Endothelial cell (in vitro differentiated cells): ENCODE measurements at places on chromosomes 4 and X. TPM values are rescaled to one million over a fixed set of nuclear protein-coding genes. Genes with fewer than 3 reads are reported as not detected.

The PASD1 gene
- total RNA-seq, result not detected

GRCh38 chrX:40420899-40421729, 159.7 kb upstream of the ATP6AP2 start:
- no peak overlapping the region for H3K4me3 ChIP-seq
- H3K4me1 ChIP-seq, result peaks cover 2% of the 10 kb centered on the region
- no peak for DNase-seq

- no peak overlapping the region for H3K27ac ChIP-seq
- peaks cover 31% of the 10 kb centered on the region for H3K36me3 ChIP-seq
- no peak overlapping the region for H3K4me3 ChIP-seq
- peaks cover 27% of the 10 kb centered on the region for H3K27me3 ChIP-seq
- H3K4me1 ChIP-seq, result peaks cover 37% of the 10 kb centered on the region
These were observed 4.9 kb downstream of the PRDM8 start for GRCh38 chr4:80202190-80202711.

DNA sequence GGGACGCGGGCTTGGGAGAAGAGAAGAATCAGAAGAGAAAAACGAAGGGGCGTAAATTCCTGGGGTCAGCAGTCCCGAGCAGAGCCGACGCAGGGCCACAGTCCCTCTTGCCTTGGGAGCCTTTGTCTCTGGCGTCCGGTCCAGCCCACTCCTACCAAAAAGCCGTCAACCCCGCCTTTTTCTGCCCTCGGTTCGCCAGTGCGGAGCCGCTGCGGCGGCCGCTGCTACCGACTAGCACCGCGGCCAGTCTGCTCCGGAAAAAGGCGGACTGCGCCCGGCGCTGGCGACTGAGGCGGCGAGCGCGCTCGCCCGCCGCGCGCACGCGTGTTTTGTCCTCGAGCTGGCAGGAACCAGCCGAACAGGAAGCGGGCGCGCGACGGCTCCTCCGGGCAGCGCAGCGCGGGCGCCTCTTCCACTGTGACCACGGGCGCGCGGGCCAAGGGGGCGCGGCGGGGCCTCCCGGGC, 502 bp downstream of the HNRNPDL start:
- peak overlapping the region; percentile 94 for H3K27ac ChIP-seq
- H3K4me3 ChIP-seq, result peak overlapping the region; percentile 99
- H3K36me3 ChIP-seq, result peaks cover 38% of the 10 kb centered on the region
- no peak for DNase-seq

DNA sequence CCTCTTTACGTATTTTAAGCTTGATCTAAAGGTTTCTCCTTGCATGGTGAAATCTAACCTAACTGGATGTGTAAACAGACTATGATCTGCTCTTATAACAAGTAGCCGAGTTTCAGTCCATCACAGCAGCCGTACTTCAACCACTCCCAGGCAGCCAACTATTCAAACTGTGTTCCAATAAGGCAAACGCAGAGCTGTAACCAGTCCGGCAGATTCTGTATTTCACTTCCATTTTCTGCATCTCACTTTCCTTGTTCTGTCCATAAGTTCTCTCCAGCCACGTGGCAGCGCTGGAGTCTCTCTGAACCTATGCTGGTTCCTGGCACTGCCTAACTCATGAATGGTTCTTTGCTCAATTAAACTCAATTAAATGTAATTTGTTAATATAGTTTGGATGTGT, 132.6 kb downstream of the FHDC1 start:
- peaks cover 10% of the 10 kb centered on the region for H3K4me1 ChIP-seq
- no peak for DNase-seq
- H3K27ac ChIP-seq, result no peak overlapping the region
- H3K27me3 ChIP-seq, result peaks cover 3% of the 10 kb centered on the region
